AG09309 (cell line): ENCODE measurements at places on chromosomes 1 and 21.

GRCh38 chr1:7608628-7609305, 162.3 kb upstream of the VAMP3 start:
- DNase-seq, result no peak

DNA sequence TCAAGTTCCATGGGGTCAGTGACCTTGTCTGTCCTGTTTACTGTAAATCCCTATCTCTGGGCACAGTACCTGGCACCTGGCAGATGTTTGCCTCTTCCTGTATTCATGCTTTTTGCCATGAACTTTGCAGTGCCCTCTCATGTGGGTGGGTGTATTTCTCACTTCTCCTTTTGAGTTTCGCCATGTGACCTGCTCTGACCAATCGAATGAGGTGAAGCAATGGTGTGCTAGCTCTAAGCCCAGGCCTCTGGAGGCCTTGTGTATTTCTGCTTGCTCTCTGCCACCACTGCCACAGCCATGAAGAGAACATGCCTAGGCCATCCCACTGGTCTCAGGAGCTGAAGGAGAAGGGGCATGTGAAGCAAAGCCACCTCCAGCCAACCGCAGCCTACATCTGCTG, 185.5 kb upstream of the ZC3H12A start:
- no peak for DNase-seq

DNA sequence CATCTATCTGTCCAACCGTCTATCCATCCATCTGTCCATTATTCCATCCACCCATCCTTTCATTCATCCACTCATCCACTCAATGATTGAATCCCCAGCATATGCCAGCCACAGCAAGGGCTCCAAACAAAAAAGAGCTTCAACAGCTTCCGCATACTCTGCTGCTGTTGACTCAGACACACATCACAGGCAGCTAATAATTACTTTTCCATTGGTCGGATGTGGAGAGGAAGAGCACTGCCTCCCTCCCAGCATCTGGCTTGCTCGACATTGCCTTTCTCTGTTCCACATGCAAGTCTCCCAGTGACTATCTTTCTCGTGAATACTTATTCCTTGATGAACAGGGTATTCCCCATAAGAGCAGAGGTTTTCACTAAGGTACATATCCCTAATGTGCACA, 176.5 kb downstream of the HIVEP3 start:
- DNase-seq, result peak; percentile 52

- no peak for DNase-seq
These were observed 84.1 kb downstream of the MRPS6 start for GRCh38 chr21:34157521-34157920.

DNA sequence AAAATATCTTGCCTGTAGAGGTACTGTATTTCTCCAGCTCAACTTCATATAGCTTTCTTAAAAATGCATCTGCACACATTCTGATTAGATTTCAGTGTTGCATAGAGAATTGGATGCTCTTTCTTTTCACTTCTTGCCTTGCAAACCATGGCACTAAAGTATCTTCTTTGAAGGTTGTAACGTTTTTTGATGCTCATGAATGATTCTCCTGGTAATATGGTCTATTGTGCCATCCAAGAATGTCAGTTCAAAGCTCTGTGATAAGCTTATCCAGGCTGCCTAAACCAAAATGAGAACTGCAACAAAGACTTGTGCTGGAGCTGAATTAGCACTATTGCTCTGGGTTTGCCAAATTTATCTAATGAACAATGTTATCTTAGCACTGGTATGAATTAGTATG, 1.9 kb downstream of the SGIP1 start:
- DNase-seq, result no peak

DNA sequence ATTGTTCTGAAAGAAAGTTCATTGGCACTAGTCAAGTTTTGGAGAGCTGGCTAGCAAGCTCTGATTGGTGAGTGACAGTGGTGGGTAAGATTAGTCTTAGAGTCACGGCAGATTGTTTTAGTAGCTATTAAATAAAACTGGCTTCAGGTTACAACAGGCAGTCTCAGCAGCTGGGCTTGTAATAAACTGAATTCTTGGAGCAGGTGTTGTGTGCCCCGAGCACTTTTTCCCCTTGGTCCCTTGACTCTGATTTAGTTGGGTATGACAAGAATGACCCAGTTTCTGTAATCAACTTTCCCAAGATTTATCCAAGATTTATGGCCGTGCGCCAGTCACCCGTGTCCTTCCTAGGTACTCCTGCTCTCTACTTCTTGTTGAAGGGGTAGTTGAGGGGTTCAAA, 40.2 kb downstream of the TBCE start:
- no peak for DNase-seq

- no peak for DNase-seq
These were observed 2.3 kb upstream of the SF3B4 start for GRCh38 chr1:149929856-149930255.

- peak; percentile 96 for DNase-seq
These were observed 271.6 kb upstream of the SGIP1 start for GRCh38 chr1:66262208-66262963.
